ENCODE measurements at places on chromosomes 7 and 10.

- DNase-seq: no peak
These were observed 37.3 kb upstream of the CXCL12 start for GRCh38 chr10:44422153-44422552.

- DNase-seq: no peak
These were observed 153.6 kb downstream of the HDAC9 start for GRCh38 chr7:18648849-18649758.

- no peak for DNase-seq
These were observed 5.2 kb downstream of the MRPS24 start for GRCh38 chr7:43864126-43864525.

- no peak for DNase-seq
These were observed 435.9 kb upstream of the PHF14 start for GRCh38 chr7:10537764-10538163.

- DNase-seq: no peak
These were observed 114.0 kb downstream of the MAD1L1 start for GRCh38 chr7:2118630-2119190.

DNA sequence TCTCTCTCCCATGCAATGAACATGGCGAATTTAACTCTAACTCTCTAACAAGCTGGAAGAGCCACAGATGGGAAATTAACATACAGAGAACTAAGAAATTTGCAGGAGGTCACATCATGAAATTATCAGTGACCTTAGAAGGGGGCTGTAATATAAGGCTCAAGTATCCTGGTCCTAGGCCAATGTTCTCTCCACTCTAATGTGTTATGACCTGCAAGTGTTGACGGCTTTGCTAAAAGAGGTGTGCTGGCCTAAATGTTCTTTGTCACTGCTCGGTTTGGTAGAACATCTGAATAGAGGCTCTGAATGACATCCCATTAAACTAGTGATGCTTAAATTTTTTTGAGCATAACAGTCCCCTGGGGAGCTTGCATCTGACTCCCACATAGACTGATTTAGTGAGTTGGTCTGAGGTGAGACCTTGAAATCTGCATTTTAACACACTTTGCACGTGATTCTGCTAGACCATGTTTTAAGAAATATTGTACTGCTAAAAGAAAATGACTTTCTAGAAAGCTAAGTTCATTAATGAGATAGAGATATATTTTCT, 129.3 kb downstream of the GFRA1 start:
- no peak for DNase-seq

DNA sequence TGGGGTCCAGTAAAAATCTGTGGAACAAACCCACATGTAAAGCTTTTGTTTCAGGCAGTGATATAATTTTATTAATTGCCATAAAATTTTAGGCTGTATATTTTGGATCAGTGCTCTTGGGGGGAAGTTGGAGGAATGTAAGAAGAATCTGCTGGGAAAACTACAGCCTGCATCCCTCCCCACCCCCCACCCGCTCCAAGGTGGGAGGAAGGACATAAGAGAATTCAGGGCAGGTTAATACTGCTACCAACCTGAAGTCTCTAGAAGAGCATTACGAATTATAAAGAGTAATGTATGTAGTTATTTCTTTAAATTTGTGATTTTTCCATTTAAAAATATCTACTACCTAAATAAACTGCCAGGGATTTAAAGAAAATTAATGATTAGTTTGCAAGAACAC, 47.2 kb upstream of the GPR37 start:
- DNase-seq: no peak

DNA sequence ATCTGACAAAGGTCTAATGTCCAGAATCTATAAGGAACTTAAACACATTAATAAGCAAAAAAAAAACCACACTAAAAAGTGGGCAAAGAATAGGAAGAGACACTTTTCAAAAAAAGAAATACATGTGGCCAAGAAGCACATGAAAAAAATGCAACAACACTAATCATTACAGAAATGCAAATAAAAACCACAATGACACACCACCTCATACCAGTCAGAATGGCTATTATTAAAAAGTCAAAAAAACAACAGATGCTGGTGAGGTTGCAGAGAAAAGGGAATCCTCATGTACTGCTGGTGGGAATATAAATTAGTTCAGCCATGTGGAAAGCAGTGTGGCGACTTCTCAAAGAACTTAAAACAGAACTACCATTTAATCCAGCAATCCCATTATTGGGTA, 119.0 kb downstream of the LMBR1 start:
- DNase-seq: no peak

GRCh38 chr10:86450806-86451603, 70.6 kb downstream of the WAPL start:
- no peak for DNase-seq

- no peak for DNase-seq
These were observed 78.1 kb downstream of the NEURL1 start for GRCh38 chr10:103571656-103571975.

DNA sequence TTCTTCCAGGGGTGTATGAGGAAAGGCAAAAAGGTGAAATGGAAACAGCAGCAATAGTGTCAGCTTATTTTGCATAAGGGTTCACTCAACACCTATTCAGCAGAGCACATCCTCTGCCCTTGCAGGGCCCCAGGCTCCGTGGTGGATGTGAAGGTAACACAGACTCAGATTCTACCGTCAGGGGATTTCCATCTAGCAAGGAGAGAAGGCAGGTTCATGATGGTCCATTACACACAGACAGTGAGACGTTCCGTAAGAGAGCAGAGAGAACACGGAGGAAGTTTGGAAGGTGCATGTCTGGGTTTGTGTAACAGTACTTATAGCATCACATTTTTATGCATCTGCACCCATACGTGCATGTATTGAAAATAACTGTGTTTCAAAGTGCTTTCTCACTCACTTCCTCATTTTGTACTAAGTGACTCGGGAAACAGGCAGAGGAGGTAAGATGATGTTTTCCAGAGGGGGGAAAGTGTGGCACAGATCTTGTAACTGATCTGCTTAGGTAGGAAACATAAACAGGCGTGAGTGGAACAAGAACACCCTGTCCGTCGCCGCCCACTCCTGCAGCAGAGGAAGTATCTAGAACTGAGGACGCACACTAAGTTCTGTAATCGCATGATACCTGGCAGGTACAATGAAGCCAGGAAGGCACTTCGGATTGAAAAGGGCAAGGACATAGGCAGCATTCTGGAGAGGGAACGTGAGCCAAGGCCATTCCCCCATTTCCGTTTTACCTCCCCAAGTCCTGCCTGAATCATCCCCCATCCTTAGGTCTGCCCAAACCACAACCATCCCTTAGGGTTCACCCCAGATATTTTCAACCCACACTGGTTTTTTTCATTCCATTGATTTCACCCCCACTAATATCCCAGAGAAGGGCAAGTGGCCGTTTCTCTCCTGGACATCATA, 1.0 kb upstream of the ENO4 start:
- DNase-seq: no peak

- no peak for DNase-seq
These were observed 1.3 kb upstream of the FAM3C start for GRCh38 chr7:121397361-121397760.

DNA sequence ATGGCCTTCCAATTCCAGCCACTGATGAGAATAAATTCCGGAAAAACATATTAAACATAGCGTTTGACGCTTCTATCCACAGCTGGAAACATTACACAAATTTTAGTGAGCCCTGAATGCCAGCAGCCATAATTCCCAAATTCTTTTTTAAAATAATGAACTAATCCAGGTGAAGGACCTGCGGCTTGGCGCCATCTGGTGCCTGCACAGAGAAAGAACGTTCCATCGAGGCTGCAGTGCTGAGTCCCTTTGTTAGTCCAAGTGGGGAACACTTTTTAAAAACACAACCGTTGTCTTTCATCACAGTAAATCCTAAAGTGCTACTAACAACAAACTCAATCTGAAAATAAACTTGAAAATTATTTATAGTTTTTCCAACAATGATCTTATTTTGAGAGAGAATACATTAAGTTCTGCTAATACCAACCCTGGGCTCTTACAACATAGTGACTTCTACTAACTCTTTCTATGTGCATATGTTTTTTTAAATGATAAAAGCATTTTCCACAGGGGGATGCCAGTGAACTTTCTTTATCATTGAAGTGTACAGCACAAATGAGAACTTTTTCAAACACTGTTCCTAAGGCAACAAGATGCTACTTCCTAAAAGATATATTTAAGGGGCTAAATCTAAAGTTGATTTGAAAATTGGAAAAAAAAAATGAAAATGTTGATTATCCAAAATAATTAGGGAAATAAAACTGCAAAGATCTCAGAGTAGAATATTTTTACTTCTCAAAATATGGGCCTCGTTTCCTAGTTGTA, 166.9 kb upstream of the RNF32 start:
- peak; percentile 15 for DNase-seq

- DNase-seq: no peak
These were observed 22.2 kb upstream of the TPST1 start for GRCh38 chr7:66182920-66183319.

- no peak for DNase-seq
These were observed 14.5 kb downstream of the ITPRIP start for GRCh38 chr10:104323760-104324201.

GRCh38 chr7:150759479-150759878, 22.3 kb downstream of the GIMAP5 start:
- no peak for DNase-seq

GRCh38 chr10:32906595-32906994, 51.4 kb downstream of the ITGB1 start:
- DNase-seq: no peak

- no peak for DNase-seq
These were observed 62.2 kb downstream of the GRID1 start for GRCh38 chr10:86304436-86304835.

GRCh38 chr10:114780577-114781184, 40.9 kb upstream of the FHIP2A start:
- DNase-seq: no peak

Measured in CD8-positive, alpha-beta memory T cell (primary cell).